ENCODE measurements at places on chromosomes 1 and 21.

- DNase-seq: no peak
Measured at GRCh38 chr1:19068639-19069276, 112.3 kb upstream of the IFFO2 start.

DNA sequence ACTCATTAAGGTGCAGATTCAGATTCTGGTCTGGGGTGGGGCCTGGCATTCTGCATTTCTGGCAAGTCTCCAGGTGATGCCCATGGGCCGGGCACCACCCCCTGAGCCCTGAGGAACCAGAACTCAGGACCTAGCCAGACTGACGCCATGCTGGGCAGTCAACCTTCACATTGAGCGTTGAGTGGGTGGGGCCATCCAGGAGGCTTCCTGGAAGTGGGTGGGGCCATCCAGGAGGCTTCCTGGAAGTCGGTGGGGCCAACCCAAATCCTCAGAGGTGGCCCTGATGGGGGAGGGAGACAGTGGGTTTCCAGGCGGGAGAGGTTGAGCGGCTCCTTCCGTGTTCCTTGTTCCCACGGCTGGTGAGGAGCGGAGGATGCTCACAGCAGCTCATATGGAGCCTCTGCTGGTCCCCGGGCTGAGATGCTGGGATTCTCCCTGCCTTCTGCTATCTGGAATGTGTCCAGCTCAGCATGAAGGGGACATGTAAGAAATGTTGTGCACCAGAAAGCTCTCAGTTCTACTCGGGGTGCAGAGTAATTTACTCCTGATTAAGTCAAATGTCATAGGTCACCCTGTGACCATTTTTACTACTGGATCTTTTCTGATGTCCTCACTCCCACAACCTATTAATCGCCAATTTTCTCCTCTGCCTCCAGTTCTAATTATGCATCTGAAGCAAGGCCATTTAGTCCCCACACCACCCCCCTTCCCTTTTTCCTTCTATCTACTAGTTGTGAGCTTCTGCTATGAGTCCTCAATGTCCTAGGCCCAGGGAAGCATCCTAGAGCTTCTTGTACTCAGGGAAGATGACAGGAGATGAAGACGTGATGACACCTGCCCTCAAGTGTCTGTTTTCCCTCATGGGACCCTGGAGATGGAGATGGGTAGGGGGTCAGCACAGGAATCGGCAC, 435.4 kb downstream of the PTPRU start:
- no peak for DNase-seq

- DNase-seq: no peak
Measured at GRCh38 chr1:188668083-188668482, 1809.6 kb downstream of the BRINP3 start.

GRCh38 chr1:220217383-220217988, 54.8 kb downstream of the RAB3GAP2 start:
- DNase-seq: no peak

GRCh38 chr21:44400791-44401385, 47.5 kb downstream of the TRPM2 start:
- no peak for DNase-seq

GRCh38 chr1:180787628-180788307, 124.9 kb upstream of the KIAA1614 start:
- DNase-seq: no peak

GRCh38 chr1:106207185-106207584, 849.3 kb upstream of the PRMT6 start:
- DNase-seq: no peak

DNA sequence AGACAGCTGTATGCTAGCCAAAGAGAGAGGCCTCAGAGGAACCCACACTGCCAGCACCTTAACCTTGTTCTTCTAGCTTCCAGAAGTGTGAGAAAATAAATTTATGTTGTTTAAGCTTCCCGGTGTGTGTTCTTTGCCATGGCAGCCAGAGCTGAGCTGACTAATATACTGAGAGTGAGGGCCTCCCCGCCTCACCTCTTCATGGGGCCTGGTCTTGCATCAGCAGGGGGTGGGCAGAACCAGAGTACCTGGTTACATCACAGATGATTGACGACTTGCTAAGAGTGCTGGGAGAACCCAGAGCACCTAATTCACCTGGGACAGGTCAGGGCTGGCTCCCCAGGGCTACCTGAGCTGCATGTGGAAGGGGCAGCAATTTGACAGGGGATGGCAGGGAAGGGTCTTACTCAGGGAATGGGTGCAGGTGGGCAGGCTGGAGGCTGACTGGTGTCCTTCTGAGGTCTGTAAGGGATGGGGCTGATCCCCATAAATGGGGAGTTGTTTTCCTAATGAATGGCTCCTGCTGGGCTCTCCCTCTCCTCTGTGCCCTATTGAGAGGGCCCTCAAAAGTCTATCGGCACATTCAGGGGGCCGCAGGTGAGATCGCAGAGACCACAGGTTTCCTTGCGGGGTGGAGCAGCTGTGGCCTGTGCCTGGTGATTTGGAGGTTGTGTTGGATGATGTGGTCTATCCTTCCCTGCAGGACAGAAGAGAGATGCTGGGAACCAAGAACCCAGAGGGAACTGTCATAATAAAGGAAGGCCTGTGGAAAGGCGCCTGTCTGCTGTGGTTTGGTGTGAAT, 60.6 kb upstream of the ETV3 start:
- no peak for DNase-seq

DNA sequence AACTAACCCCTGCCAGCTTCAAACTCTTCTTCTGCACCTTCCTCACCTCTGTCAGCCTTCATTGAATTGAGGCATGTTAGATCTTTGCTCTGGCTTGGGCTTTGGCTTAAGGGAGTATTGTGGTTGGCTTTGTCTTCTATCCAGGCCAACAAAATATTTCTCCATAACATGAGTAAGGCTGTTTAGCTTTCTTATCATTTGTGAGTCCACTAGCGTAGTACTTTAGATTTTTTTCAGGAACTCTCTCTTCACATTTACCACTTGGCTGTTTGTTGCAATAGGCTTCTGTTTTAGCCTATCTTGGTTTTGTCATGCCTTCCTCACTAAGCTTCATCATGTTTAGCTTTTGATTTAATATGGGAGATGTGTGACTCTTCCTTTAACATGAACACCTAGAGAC, 417.5 kb downstream of the NCAM2 start:
- no peak for DNase-seq

DNA sequence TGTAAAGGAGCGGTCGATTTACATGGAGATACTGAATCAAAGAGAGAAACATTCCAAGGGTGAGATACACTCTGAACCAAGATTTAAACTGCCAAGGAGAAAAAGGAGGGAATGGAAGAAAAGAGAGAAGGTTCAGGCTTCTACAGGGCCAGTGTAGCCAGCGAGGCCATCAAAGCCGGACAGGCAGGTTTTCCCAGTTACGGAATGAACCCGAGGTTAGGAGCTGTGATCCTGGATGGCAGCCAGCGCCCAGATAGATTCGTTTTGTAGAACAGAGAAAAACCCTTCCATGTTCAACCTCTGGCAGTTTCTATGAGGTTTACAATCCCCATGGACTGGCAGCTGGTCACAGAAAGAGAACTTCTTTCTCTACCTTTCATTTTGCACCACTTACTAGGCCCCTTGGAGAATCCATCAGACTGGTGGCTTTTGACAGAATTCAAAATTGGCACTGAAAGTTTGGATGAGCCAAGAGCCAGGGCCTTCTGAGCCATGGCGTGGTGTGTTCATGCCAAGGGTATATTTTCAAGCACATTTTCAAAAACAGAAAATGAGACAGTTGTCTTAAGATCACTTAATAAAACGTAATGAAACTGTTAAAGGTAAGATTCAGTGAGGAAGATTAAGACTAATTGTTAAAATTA, 171.5 kb downstream of the RUNX1 start:
- DNase-seq: no peak

DNA sequence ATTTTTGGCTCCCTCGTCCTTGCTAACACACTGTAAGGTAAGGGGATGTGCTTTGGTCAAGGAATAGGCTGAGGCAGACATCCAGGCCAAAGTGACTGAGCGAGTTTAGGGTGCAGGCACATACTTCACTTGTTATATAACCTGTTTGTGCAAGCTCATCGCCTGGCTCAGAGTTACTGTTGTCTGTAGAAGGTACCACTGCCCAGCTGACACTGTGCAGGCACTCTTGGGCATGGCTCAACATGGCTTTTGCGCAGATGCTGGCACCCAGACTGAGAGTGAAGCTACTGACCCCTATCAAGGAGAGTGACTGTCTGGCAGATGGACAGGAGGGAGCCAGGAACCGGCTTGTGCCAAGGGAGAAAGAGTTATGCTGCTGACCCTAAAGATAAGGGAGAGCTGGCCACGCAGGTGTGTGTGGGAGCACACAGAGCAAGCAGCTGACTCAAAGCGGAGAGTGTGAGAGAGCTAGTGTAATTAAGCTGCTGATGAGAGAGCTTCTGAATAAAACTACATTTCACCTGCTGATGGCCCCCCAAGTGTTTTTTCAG, 307.3 kb upstream of the USP24 start:
- DNase-seq: no peak

- no peak for DNase-seq
Measured at GRCh38 chr21:14361958-14362357, 21.0 kb downstream of the HSPA13 start.

DNA sequence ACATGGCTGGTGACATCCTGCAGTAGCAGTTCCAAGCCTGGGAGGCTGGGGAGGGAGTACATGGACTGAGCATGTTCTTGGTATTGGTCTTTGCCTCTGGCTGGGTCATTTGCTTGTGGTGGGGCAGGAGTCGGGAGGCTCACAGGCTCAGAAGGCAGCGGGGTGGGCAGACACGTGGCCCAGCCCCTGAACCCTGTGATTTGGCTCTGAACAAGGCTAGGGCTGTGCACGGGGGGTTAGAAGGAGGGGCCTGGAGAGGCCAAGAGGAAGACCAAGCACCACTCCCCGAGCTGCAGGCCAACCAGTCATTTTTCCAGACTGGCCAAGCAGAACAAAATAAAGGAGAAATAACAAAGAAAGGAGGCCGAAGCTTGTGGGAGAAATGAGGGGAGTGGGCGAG, 9.7 kb upstream of the PRELP start:
- no peak for DNase-seq

DNA sequence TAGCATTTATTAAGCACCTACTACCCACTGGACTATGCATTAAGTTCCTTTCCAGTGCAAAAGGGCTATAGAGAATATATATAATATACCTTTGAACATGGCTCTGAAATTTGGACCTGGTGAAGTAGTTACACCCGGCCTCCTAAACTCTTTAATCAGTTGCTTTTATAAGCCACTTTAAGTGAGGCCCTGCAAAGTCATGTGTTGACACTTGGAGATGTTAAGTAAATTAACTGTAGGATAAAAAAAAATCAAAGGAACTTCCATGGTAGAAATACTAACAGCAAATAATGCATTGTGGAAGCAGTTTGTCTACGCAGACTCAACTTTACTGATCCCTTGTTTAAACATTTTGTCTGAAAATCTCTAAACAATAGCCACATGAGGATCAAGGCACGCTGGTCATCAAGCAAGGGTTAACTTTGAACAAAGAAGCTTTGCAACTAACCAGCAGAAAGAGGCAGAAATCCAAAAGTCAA, 283.9 kb downstream of the VAV3 start:
- DNase-seq: no peak

DNA sequence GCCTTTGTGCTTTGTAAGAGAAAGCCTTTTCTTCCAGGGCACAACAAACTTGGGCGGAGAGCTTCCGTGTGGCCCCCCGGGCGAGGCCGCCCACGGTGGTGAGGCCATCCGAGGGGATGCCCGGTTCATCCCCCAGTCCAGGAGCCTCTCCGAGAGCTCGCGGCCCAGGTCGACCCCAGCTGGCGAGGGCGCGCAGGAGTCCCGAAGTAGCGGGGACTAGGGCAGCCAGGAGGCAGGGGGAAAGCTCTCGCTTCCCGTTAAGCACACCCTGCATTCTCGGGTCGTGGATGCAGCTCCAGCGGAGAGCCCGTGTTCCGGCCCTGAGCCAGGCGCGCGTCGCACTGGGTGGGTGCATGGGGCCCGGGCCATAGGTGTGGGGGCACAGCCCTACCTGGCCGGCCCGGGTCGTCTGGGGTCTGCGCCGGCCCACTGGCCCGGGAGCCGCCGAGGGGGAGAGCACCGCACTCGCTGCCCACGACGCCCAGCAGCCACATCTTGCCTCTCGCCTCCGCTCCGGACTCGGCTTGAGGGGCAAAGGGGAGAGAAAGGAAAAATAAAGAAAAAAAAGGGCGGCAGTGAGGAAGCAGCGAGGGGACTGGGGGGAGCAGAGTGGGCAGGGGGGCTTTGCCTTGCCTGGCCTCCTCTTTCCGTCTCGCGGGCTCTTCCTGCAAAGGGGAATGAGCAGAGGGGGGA, 1.8 kb downstream of the RNF220 start:
- DNase-seq: no peak

- no peak for DNase-seq
Measured at GRCh38 chr1:14910984-14911721, 242.4 kb upstream of the TMEM51 start.

- DNase-seq: no peak
Measured at GRCh38 chr21:31530897-31531705, 128.4 kb upstream of the SOD1 start.

DNA sequence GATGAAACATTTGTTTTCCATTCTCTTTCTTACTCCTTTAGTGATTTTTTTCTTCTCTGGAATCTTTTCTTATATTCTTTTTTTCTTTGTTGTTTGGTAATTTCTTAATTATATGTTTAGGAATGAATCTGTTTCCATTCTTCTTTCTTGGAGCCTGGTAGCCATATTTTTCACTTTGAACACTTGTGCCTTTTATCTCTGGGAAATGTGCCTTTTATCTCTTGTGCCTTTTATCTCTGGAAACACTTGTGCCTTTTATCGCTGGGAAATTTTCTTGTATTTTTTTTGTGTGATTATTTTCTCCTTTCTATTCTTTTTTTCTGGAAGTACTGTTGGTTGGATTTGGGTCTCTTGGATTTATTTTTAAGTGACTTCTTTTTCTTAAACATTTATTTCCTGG, 118.2 kb downstream of the LEPR start:
- no peak for DNase-seq

- DNase-seq: no peak
Measured at GRCh38 chr1:237685551-237685950, 205.2 kb downstream of the ZP4 start.

DNA sequence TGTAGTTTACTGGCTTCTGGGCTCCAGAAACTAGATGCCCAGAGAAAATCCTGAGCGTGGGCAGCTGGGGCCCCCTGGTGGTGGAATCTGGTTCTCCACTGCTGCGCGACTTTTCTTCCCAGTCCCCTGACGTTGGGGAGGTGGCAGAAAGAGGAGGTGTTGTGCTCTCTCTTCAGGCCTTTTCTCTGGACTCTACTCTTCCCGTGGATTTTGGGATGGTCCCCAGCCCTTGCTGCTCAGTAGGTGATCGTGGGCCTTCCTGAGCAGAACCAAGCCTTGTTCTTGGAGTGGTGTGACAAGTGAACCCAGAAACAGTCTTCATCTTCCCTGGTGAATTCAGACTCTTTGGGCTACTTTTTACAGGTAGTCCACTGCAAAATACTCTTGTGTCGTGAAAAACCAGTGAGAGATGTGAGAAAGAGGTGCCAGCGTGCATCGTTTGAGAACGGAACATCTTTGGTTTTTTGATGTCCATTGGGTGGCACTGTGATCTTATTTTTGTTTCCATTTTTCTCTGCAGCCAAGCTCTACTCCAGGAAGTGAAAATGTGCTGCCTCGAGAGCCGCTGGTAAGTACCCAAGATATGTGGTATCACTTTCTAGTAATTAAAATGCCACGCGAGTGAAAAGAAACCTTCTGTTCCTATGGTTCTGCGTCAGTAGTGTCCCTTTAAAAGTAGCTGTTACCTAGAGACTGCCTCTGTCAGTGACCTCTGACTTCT, 20.2 kb downstream of the PEX14 start:
- DNase-seq: peak; percentile 72

GRCh38 chr1:10211805-10212410, 1.5 kb downstream of the KIF1B start:
- DNase-seq: no peak

All from CD4-positive, alpha-beta T cell (primary cell).